ENCODE measurements at places on chromosomes 3 and 15. TPM values are rescaled to one million over a fixed set of nuclear protein-coding genes. Genes with fewer than 3 reads are reported as not detected.

- no peak for DNase-seq
- no peak overlapping the region for H3K27ac ChIP-seq
- H3K4me3 ChIP-seq, result no peak overlapping the region
- no peaks in the 10 kb centered on the region for H3K27me3 ChIP-seq
- no peaks in the 10 kb centered on the region for H3K4me1 ChIP-seq
Observed at GRCh38 chr15:43408789-43409188, 37.9 kb downstream of the TUBGCP4 start.

GRCh38 chr15:90872486-90873184, 4.2 kb downstream of the FURIN start:
- H3K4me1 ChIP-seq, result peaks cover 20% of the 10 kb centered on the region
- no peak for DNase-seq
- H3K4me3 ChIP-seq, result peak overlapping the region; percentile 95
- no peaks in the 10 kb centered on the region for H3K27me3 ChIP-seq
- peak overlapping the region; percentile 93 for H3K27ac ChIP-seq

GRCh38 chr3:61768284-61769037, 207.1 kb downstream of the PTPRG start:
- H3K27me3 ChIP-seq, result no peaks in the 10 kb centered on the region
- no peak for DNase-seq
- H3K4me3 ChIP-seq, result no peak overlapping the region
- H3K36me3 ChIP-seq, result no peaks in the 10 kb centered on the region
- no peaks in the 10 kb centered on the region for H3K4me1 ChIP-seq

- H3K27me3 ChIP-seq, result no peaks in the 10 kb centered on the region
- no peaks in the 10 kb centered on the region for H3K4me1 ChIP-seq
- H3K27ac ChIP-seq, result no peak overlapping the region
- H3K4me3 ChIP-seq, result no peak overlapping the region
- H3K36me3 ChIP-seq, result no peaks in the 10 kb centered on the region
- DNase-seq, result no peak
Observed at GRCh38 chr3:102297072-102297658, 137.7 kb upstream of the ZPLD1 start.

DNA sequence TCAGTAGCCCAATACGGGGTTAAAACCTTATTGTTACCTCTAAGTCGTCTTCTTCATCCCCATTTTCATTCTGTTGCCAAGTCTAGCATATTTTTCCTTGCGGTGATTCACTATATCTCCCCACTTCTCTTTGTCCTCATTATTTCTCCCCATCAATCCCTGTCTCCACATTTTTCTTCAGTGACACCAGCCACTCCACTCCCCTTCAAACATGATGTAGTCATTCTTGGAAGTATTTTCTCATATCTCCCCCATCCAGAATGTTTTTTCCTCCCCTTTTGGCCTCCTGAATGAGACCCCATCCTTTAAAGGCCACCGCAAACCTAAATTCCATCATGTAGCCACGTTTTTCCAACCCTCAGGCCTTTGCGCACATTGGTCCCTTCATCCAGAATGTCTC, 105.9 kb downstream of the TOP2B start:
- no peaks in the 10 kb centered on the region for H3K4me1 ChIP-seq
- H3K27me3 ChIP-seq, result no peaks in the 10 kb centered on the region
- DNase-seq, result no peak
- no peak overlapping the region for H3K27ac ChIP-seq
- H3K36me3 ChIP-seq, result no peaks in the 10 kb centered on the region

GRCh38 chr3:45548681-45549075, 45.9 kb upstream of the LIMD1 start:
- no peaks in the 10 kb centered on the region for H3K27me3 ChIP-seq
- H3K4me3 ChIP-seq, result no peak overlapping the region
- no peaks in the 10 kb centered on the region for H3K36me3 ChIP-seq
- no peak for DNase-seq

GRCh38 chr3:37200141-37200540, 25.8 kb upstream of the LRRFIP2 start:
- no peak for DNase-seq
- H3K27me3 ChIP-seq, result no peaks in the 10 kb centered on the region
- no peaks in the 10 kb centered on the region for H3K36me3 ChIP-seq
- no peak overlapping the region for H3K4me3 ChIP-seq
- no peak overlapping the region for H3K27ac ChIP-seq

DNA sequence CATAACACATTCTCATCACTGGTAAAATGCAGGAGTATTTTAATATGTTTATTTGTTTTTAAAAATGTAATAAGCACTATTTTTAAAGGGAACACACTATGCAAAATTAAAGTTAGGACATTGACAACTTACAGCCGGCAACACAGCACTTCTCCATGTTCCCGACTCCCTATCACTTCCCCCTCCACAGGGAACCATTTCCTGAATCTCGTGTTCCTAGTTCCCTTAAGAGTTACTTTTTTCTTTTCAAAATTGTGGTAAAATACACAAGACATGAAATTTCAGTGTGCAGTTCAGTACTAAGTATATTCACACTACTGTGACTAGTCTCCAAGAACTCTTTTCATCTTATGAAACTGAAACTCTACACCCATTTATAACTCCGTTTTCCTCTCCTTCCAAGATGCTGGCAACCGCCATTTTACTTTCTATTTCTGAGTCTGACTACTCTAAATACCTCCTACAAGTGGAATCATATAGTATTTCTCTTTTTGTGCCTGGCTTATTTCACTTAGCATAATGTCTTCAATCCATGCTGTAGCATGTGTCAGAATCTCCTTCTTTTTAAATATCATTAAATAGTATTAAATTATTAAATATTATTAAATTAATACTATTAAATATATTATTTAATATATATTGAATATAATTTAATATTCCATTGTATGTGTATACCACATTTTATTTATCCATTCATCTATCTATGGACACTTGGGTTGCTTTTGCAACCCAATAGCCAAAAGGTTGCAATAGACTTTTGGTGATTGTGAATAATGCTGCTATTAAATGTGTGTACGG, 25.9 kb upstream of the UBE2Q2 start:
- H3K27ac ChIP-seq, result no peak overlapping the region
- H3K27me3 ChIP-seq, result no peaks in the 10 kb centered on the region
- no peaks in the 10 kb centered on the region for H3K36me3 ChIP-seq
- no peaks in the 10 kb centered on the region for H3K4me1 ChIP-seq

GRCh38 chr3:75294124-75294523, 370.0 kb upstream of the FRG2C start:
- no peaks in the 10 kb centered on the region for H3K27me3 ChIP-seq
- H3K4me3 ChIP-seq, result no peak overlapping the region
- no peak overlapping the region for H3K27ac ChIP-seq
- no peaks in the 10 kb centered on the region for H3K4me1 ChIP-seq

DNA sequence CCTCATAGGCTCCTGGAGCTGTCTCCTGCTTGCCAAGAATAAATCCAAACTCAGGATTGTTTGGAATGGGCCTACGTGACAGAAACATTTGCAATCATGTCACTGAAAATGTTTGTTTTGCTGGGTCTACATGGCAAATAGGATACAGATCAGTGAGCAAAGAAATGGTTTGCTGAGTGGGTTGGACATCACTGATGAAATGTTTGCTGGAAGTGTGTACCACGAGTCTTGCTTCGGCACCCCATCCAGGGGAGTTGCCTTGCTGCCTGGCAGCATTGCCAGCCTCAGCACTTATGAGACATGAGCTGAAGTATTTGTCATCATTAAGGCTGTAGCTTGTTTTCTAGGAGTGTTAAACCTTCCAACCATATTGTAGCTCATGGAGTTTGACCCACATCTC, 213.3 kb upstream of the CFAP20DC start:
- no peak overlapping the region for H3K27ac ChIP-seq
- H3K4me1 ChIP-seq, result no peaks in the 10 kb centered on the region
- H3K27me3 ChIP-seq, result no peaks in the 10 kb centered on the region
- no peaks in the 10 kb centered on the region for H3K36me3 ChIP-seq

- H3K27me3 ChIP-seq, result no peaks in the 10 kb centered on the region
- no peaks in the 10 kb centered on the region for H3K4me1 ChIP-seq
- H3K27ac ChIP-seq, result no peak overlapping the region
- H3K36me3 ChIP-seq, result no peaks in the 10 kb centered on the region
Observed at GRCh38 chr3:104438706-104439105, 928.0 kb upstream of the ALCAM start.

Gene LMOD3
- not detected for total RNA-seq

Gene GOLGA8Q
- total RNA-seq, result 1.5 TPM

Gene DAZL
- not detected for total RNA-seq

Gene RFTN1
- 16.1 TPM for total RNA-seq
